ENCODE measurements at places on chromosomes 3 and 15.
A peak's percentile ranks its signal among the peaks of the same experiment; 100 is the strongest.

GRCh38 chr3:39166134-39166710 lies 12.8 kb upstream of the CSRNP1 start:
- no peak for DNase-seq

GRCh38 chr15:94238539-94239118 lies 7.3 kb downstream of the MCTP2 start:
- no peak for DNase-seq

DNA sequence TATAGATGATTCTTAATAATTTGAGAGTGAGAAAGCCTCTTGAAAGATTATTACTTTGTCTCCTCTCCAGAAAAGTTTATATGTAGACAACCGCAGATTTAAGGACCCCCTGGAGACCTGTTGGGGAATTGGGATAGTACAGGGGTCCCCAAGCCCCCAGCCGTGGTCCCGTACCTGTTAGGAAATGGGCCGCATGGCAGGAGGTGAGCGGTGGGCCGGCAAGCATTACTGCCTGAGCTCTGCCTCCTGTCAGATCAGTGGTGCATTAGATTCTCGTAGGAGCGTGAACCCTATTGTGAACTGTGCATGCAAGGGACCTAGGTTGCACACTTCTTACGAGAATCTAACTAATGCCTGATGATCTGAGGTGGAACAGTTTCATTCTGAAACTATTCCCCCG lies 78.3 kb downstream of the PFN2 start:
- no peak for DNase-seq

DNA sequence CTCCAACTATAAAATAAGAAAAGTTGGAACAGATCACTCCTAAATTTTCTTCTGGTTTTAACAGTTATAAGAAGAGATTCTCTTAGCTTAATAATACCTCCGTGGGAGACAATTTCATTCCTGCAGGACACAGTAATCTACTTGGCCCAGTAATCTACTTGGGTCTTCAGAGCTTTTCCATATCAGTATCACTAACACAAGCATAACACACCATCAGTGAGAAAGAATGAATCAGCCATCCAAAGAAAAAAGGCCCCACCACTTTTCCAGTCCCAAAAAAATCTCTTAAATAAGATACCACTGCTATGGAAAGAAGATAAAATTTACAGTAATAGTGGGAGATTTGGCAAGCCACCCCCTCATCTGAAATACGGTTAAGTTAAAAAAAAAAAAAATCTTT lies 20.2 kb downstream of the SIN3A start:
- DNase-seq = no peak

DNA sequence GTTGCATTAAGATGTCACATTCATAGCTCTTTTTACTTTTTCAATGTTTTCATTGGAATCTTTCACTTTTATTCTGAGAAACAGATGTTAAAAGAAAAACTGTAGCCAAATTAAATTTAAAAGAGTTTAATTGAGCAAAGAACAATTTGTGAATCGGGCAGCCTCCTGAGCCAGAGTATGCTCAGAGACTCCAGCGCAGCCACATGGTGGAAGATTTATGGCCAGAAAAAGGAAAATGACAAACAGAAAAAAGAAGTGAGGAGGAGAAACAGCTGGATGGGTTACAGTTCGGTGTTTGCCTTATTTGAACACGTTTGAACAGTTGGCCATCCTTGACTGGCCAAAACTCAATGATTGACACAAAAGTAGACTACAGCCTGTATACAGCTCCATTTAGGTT lies 33.8 kb upstream of the RAB11A start:
- DNase-seq = no peak

DNA sequence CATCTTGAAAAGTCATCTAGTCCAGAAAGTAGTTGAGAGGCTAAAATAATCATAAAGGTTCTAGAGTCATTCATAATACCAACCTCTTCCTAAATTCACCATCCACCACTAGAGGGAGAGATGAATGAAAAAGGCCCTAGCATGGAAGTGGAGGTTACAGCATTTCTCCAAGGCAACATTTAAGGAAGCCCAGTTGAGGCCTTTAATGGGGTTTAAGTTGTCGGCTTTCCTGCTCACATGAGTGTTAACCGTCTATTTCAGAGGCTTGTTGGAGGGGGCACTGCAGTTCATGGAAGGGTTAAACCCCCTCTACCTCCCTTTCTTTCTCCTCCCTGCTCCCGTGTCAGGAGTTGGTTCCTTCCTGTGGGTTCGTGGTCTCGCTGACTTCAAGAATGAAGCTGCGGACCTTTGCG lies 3.8 kb upstream of the SLCO3A1 start:
- no peak for DNase-seq

GRCh38 chr3:71066849-71067261 lies 516.7 kb downstream of the FOXP1 start:
- peak; percentile 37 for DNase-seq

DNA sequence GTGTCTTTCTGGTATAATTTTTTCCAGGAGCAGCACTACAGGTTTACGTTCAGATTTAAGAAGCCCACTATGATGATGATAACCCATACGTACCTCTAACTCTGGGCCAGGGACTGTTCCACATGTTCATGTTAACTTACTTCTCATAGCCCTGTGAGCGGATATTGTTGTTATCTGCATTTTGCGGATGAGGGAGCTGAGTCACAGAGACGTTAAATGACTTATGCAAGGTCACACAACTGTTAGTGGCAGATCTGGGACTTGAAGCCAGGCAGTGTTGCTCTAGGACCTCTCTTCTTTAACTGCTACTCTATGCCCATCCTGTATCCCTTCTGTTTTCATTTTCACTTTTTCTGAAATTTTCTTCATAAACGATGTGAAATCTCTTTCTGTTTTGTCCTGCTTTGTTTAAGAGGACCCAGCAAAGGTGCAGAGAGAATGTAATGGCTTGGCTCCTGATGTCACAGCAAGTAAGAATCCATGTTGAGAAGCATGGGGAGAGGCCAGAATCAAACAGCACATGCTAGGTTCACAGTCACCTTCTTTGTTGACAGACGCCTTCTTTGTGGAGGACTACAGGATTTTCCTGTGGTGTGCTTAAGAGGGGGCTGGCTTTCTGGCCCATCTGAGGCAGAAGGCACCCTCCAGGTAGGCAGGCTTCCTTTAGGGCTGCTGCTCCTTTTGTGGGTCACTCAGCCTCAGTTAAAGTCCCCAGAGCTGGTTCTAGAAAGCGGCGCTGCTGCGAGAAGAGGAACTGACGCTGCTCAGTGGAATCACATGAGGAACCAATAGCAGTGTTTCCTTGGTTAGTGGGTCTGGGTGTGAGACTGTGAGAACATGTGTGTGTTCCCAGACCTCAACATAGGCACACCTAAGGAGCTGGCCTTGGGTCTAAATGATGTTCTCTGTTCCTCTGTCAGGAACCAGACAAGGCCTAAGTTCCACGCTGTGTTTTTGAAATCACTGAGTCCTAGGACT lies 121.6 kb downstream of the TMEM108 start:
- DNase-seq = no peak

DNA sequence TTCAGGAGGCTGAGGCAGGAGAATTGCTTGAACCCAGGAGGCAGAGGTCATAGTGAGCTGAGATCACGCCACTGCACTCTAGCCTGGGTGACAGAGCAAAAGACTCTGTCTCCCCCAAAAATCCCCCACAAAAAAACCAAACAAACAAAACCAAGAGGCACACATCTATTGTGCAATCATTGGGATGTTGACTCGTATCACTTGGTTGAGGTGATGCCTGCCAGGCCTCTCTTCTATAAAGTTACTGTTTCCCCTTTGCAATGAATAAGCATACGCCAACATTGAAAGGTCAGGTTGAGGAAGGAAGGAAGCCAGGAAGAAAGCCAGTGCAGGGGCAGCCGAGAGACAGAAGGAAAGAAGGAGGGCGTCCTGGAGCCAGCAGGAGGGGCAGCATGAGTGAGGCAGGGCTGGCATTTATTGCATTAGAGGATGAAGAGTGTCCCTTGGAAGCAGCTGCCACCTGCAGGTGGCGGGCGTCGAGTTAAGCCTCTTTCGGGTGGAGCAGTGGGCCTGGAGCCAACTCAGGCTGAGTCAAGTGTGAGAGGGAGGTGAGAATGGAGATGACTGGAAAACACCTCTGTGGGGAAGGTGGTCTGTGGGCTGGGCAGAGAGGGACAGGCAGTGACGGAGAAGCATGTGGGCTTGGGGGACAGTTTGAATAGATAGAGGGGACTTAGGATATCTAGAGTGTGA lies 8.3 kb upstream of the CSPG4 start:
- no peak for DNase-seq

Data from T-helper 9 cell (primary cell).